ENCODE measurements at places on chromosomes 13 and 19.
A peak's percentile ranks its signal among the peaks of the same experiment; 100 is the strongest.

GRCh38 chr19:18282021-18282787 is 782 bp upstream of the JUND start:
- peaks cover 25% of the 10 kb centered on the region for H3K4me1 ChIP-seq
- H3K27ac ChIP-seq = peak overlapping the region; percentile 99
- peak overlapping the region; percentile 83 for H3K4me3 ChIP-seq
- H3K36me3 ChIP-seq = peaks cover 14% of the 10 kb centered on the region
- H3K27me3 ChIP-seq = peaks cover 46% of the 10 kb centered on the region
- DNase-seq = no peak

DNA sequence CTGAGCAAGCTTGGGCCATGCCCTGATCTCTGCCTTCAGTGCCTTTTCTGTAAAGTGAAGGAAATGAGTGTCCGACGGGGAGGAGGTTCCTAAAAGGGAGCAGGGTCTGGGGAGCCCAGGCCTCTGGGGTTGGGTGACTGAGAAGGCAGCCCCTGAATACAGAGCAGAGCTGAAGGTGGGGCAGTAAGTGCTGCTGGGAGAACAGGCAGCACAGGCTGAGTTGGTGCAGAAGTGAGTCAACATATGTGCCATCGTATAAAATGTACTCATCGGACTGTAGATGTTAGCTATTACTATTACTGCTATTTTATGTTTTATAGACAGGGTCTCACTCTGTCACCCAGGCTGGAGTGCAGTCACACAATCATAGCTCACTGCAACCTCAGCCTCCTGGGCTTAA is 1.0 kb upstream of the HAMP start:
- H3K4me1 ChIP-seq = no peaks in the 10 kb centered on the region
- no peak overlapping the region for H3K27ac ChIP-seq
- H3K36me3 ChIP-seq = peaks cover 4% of the 10 kb centered on the region

- H3K4me1 ChIP-seq = no peaks in the 10 kb centered on the region
- H3K4me3 ChIP-seq = no peak overlapping the region
- no peak for DNase-seq
- H3K36me3 ChIP-seq = no peaks in the 10 kb centered on the region
Observed at GRCh38 chr13:109000207-109000606, 370.8 kb downstream of the MYO16 start.

DNA sequence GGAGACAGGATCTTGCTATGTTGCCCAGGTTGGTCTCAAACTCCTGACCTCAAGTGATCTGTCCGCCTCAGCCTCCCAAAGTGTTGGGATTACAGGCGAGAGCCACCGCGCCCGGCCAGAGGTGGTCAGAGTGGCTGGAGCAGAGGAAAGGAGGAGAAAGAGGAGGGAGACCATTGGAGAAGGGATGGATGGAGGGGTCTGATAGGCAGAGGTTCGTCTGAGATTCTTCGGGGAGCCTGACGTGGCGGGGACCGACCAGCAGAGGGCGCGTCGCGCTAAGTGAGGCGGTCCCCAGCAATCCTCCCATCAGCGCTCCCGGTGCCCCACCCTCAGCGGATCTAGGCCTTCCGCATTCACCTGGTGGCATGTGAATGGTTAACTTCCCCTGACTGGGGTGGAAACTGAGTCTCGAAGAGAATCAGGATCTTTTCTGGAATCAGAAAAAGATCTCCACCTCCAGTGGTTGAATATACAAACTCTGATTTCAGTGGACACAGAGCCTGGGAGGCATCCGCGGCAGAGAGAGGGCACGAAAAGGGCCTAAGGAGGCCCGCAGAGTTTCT is 8.8 kb downstream of the GTPBP3 start:
- H3K27me3 ChIP-seq = peaks cover 21% of the 10 kb centered on the region
- H3K4me1 ChIP-seq = peaks cover 17% of the 10 kb centered on the region

- DNase-seq = no peak
- H3K27ac ChIP-seq = no peak overlapping the region
- H3K36me3 ChIP-seq = no peaks in the 10 kb centered on the region
- no peaks in the 10 kb centered on the region for H3K27me3 ChIP-seq
Observed at GRCh38 chr13:37345869-37346268, 240.4 kb upstream of the CSNK1A1L start.

GRCh38 chr13:37065890-37066526 is 6.5 kb upstream of the SUPT20H start:
- no peak overlapping the region for H3K27ac ChIP-seq
- no peaks in the 10 kb centered on the region for H3K27me3 ChIP-seq
- H3K4me3 ChIP-seq = no peak overlapping the region
- H3K4me1 ChIP-seq = no peaks in the 10 kb centered on the region
- H3K36me3 ChIP-seq = no peaks in the 10 kb centered on the region
- DNase-seq = no peak

DNA sequence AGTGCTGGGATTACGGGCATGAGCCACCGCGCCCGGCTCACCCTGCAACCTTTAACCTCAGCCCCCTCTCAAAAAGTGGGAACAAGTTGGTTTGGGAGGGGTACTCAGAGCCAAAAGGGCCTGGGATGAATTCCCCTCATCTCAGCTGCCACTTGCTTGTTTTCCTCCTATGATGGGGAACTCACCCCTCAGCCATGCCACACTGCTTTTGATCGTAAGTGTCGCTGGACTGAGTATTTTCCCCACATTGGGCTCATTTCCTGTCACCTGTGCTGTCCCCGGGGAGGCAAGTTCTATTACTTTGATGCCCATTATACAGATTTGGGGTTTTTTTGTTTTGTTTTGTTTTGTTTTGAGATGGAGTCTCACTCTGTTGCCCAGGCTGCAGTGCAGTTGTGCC is 6.5 kb downstream of the R3HDM4 start:
- H3K4me1 ChIP-seq = no peaks in the 10 kb centered on the region
- H3K27me3 ChIP-seq = peaks cover 3% of the 10 kb centered on the region
- no peak for DNase-seq
- H3K27ac ChIP-seq = no peak overlapping the region
- H3K36me3 ChIP-seq = peaks cover 3% of the 10 kb centered on the region

DNA sequence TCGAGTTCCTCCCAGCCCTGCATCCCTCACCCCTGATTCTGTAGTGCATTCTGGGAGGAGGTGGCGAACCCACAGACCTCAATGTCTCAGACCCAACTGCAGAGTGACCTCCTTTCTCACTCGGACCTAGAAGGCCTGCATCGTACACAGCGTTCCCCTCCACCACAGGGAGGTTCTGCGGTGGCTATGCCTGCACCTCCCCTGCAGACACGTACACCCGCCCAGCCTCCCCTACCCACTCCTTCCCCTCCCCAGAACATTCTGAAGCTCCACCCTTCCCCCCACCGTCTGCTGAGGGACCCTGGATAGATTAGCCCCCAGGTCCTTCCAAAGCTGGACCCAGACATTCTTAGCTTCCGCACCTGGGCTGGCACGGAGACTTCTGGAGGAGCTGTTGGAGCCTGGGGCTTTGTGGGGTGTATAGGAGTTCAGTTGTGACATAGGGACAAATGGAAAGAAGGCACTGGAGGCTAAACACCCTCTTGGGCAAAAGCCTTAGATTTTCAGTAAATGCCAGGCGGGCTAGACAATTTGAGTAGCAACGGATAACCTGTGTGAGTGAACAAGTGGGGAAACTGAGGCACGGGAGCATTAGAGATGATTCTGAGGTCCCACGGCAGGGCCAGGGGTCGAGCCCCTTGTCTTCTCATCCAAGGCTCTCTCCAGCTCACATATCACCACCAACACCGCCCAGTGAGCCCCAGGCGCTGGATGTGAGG is 420 bp upstream of the FSD1 start:
- DNase-seq = no peak
- no peaks in the 10 kb centered on the region for H3K4me1 ChIP-seq
- no peak overlapping the region for H3K27ac ChIP-seq
- H3K27me3 ChIP-seq = peaks cover 4% of the 10 kb centered on the region
- H3K4me3 ChIP-seq = peak overlapping the region; percentile 80
- peaks cover 4% of the 10 kb centered on the region for H3K36me3 ChIP-seq

- no peak overlapping the region for H3K4me3 ChIP-seq
- peaks cover 11% of the 10 kb centered on the region for H3K36me3 ChIP-seq
- peaks cover 9% of the 10 kb centered on the region for H3K27me3 ChIP-seq
- H3K4me1 ChIP-seq = no peaks in the 10 kb centered on the region
- no peak overlapping the region for H3K27ac ChIP-seq
- DNase-seq = no peak
Observed at GRCh38 chr13:110652231-110652730, 36.9 kb downstream of the NAXD start.

GRCh38 chr13:113245849-113246796 is 36.7 kb downstream of the CUL4A start:
- peaks cover 53% of the 10 kb centered on the region for H3K36me3 ChIP-seq
- peaks cover 2% of the 10 kb centered on the region for H3K27me3 ChIP-seq
- no peaks in the 10 kb centered on the region for H3K4me1 ChIP-seq
- DNase-seq = peak; percentile 18

Measured in endothelial cell (in vitro differentiated cells).